GF-D8 (cell line): ENCODE measurements at places on chromosomes 11 and 22.

GRCh38 chr22:49753276-49753890, 74.3 kb downstream of the BRD1 start:
- no peak for DNase-seq

- DNase-seq = no peak
These were observed 56.4 kb downstream of the SGSM3 start for GRCh38 chr22:40426594-40427333.

DNA sequence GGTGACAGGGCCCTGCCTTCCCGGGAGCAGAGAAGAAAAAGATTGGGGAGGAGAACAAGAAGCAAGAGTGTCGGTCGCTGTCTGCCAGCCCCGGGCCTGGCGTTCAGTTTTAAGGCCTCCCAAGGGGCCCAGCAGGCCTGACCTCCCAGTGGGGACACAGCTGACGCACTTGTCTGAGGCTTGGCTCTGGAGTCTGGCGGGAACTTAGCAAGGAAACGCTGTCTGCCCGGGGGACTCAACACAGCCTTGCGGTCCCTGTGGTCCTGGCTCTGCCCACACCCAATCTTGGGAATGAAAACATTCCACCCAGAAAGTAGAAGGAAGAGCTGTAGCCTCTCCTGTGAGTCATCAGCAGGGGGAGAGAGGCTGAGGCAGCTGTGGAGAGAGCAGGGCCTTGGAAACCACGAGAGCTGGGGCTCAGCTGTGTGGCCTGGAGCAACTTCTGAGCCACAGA, 54.4 kb downstream of the TRAF6 start:
- DNase-seq = peak; percentile 13

DNA sequence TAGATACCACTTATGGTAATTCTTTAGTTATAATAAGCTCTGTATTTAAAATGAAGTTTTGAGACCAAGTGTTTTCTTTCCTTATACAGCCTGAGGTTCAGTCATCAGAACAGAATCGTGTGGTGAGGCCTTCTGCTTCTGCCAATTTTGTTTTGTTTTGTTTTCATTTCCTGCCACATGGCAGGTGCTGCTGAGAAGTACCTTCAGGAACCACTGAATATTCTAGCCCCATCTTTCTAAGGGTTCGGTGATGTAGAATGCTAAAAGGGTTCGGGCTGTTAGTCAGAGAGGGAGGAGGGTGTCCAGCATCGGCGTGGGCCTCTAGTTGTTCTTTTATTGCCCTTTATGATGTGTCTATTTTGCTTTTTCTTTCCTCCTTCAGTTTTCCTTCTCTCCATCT, 25.8 kb downstream of the TNRC6B start:
- DNase-seq = no peak

GRCh38 chr11:59427068-59427382, 812 bp upstream of the OR5A2 start:
- DNase-seq = no peak

DNA sequence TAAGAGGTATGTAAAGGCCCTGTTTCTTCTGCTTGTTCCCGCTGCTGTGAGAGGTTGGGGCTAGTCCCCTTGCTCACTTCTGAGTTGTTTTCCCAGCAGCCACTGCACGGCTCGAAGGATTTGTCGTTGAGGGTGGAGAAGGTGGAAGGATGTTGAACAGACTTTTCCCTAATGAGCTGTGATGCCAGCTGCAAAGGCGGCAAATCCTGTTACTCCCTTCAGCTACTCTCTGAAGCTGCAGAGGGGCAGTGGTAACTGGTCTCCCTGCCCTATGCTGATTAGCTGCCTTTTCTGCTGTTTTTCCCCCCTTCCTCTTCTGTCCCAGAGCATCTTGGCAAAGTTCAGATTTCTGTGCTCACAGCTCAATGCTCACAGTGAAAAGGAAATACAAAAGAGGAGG, 90.4 kb upstream of the SLC25A18 start:
- no peak for DNase-seq

DNA sequence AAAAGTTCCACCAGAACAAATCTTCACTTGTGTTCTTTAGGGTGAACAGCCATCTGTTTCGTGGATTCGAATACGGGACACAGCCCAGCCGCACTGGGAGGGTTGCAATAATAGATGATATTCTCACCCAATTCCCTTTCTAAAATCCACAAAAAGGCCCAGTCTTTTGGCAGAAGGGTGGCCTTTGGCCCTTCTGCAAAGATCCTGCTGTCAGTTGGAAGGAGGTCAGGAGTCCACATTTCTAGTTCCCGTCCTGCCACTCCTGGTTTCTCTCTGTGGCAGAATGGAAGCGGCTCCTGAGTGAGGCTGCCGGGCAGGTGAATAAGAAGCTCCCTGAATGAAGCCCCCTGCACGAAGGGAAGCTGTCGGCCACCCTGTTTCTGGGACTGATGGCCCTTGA, 11.2 kb upstream of the LINC01488 start:
- DNase-seq = no peak

DNA sequence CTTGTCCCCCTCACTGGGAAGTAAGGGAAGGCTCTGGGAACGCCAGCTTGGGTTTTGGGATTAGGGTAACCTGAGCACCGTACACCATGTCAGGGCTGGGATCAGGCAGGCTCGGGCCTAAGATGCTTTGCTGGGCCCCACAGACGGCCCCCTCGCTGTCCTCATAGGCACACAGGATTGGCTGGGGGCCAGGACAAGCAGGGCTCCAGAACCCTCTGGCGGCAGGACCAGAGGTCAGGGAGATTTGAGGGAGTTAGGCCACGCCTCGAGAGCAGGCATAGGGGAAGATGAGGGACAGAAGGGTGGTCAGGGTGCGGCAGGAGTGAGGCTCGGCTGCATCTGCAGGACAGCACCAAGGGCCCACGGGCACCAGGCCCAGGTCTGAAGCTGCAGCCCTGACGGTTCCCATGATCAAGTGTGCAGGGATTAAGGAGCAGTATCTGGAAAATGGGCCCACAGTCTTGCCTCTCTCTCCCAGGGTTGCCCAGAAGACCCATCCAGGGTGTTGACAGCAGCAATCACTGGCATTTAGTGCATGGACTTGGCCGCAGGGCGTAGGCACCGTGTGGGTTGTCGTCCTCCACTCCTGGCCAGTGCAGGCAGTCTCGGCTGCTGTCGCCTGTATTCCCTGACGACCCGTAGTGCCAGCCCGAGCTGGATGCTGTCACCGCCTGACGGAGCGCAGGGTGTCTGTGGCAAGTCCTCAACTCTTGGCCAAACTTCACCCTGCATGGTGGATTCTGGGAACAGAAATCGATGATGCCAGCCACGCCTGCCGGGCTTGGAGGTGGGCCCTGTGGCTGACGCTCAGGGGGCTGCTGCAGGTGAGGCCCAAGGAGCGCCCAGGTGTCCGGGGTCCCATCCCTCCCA, 15.7 kb upstream of the GNB1L start:
- no peak for DNase-seq

GRCh38 chr11:44857490-44858090, 93.1 kb downstream of the TP53I11 start:
- no peak for DNase-seq

- no peak for DNase-seq
These were observed 11.9 kb downstream of the L3MBTL2 start for GRCh38 chr22:41216984-41217383.

- DNase-seq = no peak
These were observed 3.9 kb downstream of the APOBEC3G start for GRCh38 chr22:39081016-39081415.

DNA sequence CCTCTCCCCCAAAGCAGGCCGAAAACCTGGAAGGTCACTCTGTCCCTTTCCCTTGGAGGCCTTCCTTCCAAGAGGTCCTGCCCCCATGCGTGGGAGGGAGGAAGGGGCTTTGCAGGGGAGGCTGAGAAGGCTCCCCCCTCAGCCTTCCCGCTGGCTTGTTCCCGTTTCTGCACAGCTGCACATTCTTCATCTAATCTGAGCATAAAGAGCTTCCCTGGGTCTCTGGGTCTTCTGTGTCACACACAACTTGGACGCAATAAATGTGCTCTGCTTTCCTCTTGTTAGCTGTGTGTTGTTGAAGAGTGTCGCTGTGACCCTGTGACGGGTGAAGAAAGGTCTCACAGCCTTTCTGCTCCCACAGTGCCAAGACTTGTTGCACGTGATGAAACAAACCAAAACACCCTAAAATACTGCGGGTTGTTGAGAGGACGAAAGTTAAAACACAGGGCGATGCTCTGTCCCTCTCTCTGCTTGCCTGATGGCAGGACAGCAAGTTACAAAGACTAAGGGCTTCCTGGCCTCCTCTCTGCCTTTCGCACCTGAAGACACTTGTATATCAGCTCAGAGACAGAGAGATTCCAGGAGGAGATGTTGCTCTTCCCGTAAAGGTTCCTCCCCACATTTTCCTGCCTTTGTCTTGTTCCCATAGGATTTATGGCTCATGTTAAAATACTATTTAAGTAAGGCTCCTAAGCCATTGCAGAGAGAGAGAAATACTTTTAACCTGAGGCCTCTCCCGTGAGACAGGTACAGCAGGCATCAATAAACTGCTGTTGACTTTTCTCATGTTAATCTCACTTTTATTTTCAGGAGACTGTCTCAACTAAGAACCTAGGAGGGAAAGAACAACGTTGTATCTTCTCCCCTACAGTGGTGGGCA, 15.4 kb upstream of the IFITM3 start:
- DNase-seq = peak; percentile 53

DNA sequence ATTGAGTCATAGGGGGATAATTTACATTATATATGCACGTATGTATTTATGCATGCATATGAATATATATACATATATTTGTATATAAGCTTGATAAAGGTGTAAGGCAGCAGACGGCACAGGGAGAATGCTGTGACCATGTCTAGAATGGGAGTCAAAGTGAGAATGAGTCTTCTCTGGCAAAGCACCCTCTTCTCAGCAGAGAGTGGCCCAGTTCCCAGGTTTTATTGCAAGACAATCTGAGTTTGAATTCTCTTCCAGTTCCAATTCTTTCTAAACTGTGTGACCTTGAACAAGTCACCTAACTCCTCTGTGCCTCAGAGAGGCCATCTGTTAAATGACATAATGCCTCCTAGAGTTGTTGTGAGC, 13.8 kb downstream of the EHF start:
- no peak for DNase-seq

GRCh38 chr11:118164885-118165284, 11.6 kb downstream of the SCN2B start:
- no peak for DNase-seq

- DNase-seq = no peak
These were observed 12.9 kb downstream of the ARHGEF17 start for GRCh38 chr11:73320763-73321603.

GRCh38 chr11:11122749-11123148, 230.3 kb downstream of the CSNK2A3 start:
- no peak for DNase-seq

- DNase-seq = no peak
These were observed 48.4 kb downstream of the KCNJ4 start for GRCh38 chr22:38406617-38407016.

DNA sequence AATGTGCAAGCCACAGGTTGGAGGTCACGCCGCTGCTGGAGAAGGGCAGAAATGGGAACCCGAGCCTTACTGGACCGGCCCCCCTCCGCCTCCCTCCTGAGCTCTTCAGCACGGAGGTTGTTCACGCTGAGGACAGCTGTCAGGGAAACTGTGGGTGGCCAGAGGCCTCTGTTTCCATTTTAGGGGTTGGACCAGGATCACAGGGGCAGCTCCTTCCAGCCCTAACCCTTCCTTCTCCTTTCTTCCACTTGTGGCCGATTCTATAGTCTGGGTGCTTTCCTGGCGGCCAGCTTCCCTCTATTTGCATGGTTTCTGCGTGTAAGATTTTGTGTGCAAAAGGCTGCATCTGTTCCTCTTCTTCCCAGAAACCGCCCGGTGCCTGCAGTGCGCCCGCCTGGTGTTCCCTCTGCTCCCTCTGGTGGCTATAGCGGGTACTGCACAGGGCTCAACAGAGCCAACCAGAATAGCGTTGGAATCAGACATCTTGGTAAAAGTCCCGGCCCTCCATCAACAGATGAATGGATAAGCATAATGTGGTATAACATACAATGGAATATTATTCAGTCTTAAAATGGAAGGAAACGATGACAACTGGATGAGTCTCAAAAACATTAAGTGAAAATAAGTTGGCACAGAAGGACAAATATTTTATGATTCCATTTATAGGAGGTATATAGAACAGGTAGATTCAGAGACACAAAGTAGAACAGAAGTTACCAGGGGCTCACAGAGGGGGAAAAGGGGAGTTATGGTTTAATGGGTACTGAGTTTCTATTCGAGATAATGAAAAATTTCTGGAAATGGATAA, 8.4 kb upstream of the SLC22A8 start:
- DNase-seq = peak; percentile 49

DNA sequence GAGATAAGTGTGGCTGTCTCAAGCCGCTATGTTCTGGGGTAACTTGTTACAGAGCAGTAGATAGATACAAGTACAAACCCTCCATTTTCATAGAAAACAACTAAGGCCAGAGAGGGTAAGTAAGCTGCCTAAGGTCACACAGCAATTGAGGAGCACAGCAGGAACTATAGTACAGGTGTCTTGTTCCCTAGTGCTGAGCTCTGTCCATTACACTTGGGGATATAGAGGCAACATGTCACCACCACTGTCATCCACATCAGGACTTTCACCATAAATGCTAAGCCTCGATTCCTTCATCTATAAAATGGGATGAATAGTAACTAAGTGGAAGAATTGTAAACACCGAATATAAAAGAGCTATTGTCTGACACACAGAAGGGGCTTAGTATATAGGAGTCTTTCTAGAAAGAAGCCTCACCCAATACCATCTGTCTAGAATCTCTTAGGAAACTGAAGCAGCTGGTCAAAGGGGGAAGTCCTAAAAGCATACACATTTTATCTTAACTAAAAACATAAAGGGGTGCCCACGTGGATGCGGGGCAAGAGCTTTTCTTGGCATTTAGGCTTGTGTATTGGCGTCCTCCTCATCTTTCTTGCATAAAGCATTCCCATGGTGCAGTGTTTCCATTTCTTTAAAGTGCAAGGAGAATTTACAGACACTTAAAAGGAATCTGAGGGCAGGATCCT, 93.8 kb upstream of the ALX4 start:
- no peak for DNase-seq

- no peak for DNase-seq
These were observed 283.1 kb upstream of the CCDC90B start for GRCh38 chr11:83569134-83569805.

GRCh38 chr11:33663121-33663520, 37.5 kb downstream of the C11orf91 start:
- DNase-seq = no peak

GRCh38 chr11:103358251-103358650, 249.0 kb downstream of the DYNC2H1 start:
- DNase-seq = no peak
